Mucosa of gallbladder (tissue), 1 donor: ENCODE measurements at places on chromosomes 12 and 14. TPM values are rescaled to one million over a fixed set of nuclear protein-coding genes. Genes with fewer than 3 reads are reported as not detected.

CLEC12A gene
- total RNA-seq = 3.5 TPM

PEX5 gene
- total RNA-seq = 53.7 TPM

HOXC4 gene
- total RNA-seq = 0.89 TPM

WSCD2 gene
- 0.26 TPM for total RNA-seq

PTPRO gene
- 1.9 TPM for total RNA-seq

RNASE3 gene
- 0.52 TPM for total RNA-seq

ANG gene
- 110 TPM for total RNA-seq

E2F7 gene
- 0.55 TPM for total RNA-seq

DNAI7 gene
- 1.4 TPM for total RNA-seq

CCDC196 gene
- total RNA-seq = not detected

NUMB gene
- total RNA-seq = 117 TPM

CLEC1B gene
- total RNA-seq = not detected

KRT74 gene
- total RNA-seq = not detected

KRT73 gene
- total RNA-seq = not detected
